CD4-positive, alpha-beta T cell treated with Interleukin-2 at 100 ng/mL for 4 hours (primary cell): ENCODE measurements at places on chromosomes 13 and 19.

DNA sequence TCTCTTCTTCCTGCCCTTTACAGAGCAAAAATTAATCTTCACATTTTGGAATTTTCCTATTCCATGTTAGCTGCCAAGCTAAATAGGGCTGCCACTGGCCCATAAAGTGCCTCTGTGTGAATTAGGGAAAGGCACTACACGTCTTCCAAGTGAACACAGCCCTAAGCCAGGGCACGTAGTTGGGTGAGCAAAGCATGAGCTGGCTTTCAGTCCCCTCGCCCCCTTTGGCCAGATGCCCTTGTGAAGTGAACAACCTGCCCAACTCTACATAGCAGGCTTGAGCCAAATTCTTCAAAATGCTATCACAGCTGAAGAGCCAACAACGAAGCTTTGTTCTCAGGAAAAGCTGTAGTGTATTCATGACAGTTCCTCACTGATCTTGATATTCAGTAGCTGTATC, 213.1 kb downstream of the OXGR1 start:
- DNase-seq: no peak

- DNase-seq: peak; percentile 7
Observed at GRCh38 chr13:74838096-74838495, 643.9 kb downstream of the TBC1D4 start.

DNA sequence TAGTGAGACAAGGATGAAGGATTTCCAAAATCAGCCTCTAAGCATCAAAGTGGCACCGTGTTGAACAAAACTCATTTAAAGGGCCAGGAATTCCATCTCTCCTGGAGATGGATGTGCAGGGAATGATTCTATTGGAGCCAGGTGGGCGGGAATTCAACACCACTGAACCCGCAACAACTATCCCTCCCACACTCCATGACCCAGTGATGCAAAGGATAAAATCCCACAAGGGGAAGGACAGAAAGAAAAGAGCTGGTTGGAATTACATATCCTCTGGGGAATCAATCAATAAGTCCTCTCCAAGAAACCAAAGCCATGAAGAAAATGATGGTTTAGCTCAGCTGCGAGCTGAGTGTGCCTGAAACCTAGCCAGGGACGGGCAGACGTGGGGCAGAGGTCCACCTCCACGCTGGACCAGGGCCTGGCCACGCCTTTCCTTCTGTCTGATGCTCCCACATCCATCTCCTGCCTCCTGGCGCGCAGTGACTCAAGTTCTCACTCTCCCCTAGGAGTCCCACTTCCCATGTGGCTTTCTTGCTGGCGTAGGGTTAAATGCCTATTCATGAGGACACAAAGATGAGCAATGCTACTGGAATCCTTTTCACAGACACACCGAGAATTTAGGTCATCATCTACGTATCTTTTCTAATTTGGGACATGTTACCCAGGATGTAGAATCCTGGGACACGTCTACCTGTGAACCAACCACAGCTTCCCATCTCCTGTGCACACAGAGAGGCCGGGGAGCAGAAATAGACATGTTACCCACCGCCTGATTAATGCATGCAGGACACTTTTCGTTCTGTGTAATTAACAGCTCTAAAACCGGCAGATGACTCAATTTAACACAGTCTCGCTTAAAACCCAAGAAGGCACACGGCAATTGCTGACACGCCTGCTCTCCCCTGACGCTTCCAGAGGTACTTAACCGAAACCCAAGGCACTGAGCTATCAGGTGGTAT, 48.6 kb downstream of the PEPD start:
- DNase-seq: no peak

GRCh38 chr19:5968431-5969373, 9.2 kb downstream of the RANBP3 start:
- DNase-seq: no peak

DNA sequence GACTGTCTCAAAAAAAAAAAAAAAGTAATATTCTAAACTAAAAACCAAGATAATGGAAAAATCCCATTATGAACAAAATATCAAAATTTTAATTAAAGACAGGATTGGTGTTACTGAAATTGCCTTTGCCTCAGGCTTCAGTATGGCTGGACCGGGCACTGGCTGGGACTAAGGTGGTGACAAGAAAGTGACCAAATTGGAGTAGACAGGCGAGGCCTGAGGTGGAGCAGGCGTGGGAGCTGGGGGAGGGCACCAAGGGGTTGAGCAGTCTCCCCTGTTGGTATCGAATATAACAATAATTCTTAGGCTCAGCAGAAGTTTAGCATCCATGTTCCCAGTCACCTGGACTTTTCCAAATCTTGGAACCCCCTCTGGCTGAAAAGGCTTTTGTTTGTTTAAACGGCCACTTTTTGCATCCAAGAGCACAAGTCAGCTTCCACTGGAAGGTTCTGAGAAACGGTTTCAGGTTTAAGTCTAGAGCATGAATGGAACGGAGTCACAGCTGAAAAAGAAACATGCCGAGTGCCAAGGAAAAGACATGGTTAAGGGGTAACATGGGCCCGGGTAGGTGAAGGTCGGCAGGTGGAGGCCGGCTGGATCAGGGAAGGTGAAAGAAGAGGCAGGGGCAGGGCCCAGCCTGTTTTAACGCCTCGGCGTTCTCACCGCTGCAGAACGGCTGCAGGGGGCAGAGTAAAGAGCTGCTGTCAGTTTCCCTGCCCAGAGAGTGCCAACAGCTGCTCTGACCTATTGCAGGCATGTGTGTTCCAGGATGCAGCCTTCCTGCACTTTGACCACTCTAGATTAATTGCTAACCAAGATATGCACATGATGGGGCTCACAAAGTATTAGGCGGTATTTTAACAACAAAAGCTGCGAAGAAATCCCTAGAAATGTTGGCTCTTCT, 104.4 kb downstream of the TM9SF2 start:
- peak; percentile 54 for DNase-seq

DNA sequence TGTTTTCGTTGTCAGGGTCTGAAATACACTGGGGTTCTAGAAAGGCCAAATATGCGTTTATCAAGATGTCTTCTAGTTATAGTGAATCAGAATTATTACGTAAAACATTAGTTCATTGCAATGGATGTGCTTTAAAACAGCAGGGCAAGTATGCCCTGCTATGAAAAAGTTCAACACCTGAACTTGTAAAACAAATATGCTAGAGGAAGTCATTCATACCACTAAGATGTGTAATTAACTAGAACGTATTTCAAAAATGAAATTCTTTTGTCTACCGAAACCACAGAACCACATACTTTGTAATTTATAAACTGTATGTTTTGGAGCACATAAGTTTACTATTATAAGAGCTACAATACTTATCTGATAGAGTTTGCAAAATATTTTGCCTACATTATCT, 266.2 kb downstream of the KCTD12 start:
- DNase-seq: no peak

GRCh38 chr19:48196321-48196763, 25.9 kb downstream of the ZSWIM9 start:
- no peak for DNase-seq

- DNase-seq: no peak
Observed at GRCh38 chr13:46516599-46517338, 36.2 kb upstream of the LRCH1 start.

DNA sequence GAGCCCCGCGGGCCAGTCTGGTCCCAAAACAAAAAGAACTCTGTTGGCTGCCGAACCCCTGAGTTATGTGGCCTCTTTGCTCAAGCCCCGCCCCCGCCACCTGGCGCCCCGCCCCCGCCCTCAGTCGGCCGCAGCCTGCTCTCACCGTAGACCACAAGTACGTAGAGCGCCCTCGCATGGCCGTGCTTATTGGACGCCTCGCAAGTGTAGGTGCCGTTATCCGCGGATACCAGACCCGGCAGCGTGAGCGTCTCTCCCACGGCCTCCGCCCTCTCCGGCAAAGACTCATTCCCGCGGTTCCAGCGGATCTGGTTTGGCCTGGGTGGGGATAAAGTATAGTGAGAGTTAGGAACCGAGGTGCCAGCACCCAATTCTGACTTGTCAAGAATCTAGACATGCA, 5.5 kb upstream of the ZNF428 start:
- DNase-seq: peak; percentile 84

DNA sequence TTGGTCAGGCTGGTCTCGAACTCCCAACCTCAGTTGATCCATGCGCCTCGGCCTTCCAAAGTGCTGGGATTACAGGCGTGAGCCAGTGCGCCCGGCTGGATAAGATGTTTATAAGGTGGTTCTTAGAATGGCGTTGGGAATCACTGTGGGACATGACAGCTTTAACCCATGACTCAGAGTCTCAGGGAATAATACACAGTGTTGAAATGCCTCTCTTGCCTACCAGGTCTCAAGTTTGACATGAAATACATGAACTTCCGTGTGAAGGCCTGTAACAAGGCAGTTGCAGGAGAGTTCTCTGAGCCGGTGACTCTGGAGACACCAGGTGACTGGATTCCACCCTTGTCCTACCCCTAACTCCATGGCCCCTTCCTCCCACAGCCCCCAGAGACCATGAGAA, 12.6 kb downstream of the FSD1 start:
- no peak for DNase-seq

- no peak for DNase-seq
Observed at GRCh38 chr19:6204866-6205723, 69.6 kb downstream of the ACSBG2 start.

DNA sequence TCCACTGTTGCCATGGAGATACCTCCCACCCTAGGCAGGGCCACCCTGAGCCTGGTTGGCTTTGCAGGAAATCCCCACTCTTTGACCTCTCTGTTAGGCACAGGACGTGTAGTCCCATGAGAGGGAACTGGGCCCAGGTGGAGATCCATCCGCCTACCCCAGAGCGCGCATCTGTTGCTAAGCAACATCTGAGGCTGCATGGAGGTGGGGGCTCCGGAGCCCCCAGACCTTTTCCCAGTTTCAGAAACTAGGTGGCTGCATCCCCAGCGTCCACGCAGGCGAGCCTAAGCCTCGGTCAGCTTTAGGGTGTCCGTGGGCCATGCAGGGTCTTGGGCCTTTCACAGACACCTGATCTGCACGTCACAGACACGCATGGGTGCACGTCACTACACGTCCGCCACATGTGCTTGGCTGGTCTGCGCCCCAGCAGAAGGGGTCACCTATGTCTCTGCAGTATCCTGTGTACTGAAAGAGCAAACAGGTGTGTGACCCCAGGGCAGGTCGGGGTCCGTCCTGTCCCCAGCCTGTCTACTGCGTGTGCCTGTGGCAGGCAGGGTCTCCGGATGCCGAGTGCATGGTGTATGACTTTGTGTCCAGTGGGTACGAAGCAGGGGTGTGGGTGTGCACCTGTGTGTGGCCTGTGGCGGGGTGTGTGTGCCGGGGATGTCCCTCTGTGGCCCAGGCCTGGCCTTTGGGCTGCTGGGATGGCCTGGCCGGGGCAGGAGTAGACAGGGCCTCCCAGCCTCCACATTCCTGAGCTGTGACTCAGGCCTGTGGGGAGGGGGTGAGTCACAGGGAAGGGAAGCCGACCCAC, 4.1 kb upstream of the CIRBP start:
- no peak for DNase-seq

DNA sequence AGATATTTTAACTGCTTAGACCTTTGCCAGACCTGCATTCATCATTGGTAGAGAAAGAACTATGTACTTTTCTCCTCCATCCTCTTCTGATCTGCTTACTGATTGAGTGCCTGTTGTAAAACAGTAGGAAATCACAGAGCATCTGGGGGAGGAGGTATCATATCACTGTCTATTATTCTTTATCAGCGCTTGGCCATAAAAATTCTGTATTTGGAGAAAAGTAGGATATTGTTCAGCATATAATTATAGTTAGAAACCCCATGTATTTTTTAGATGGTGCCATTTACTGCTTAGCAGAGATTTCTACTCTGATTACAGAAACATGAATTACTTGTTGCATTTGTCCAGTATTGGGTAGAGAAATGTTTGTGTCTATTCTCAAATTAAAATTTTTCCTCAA, 62.4 kb downstream of the URI1 start:
- DNase-seq: no peak

DNA sequence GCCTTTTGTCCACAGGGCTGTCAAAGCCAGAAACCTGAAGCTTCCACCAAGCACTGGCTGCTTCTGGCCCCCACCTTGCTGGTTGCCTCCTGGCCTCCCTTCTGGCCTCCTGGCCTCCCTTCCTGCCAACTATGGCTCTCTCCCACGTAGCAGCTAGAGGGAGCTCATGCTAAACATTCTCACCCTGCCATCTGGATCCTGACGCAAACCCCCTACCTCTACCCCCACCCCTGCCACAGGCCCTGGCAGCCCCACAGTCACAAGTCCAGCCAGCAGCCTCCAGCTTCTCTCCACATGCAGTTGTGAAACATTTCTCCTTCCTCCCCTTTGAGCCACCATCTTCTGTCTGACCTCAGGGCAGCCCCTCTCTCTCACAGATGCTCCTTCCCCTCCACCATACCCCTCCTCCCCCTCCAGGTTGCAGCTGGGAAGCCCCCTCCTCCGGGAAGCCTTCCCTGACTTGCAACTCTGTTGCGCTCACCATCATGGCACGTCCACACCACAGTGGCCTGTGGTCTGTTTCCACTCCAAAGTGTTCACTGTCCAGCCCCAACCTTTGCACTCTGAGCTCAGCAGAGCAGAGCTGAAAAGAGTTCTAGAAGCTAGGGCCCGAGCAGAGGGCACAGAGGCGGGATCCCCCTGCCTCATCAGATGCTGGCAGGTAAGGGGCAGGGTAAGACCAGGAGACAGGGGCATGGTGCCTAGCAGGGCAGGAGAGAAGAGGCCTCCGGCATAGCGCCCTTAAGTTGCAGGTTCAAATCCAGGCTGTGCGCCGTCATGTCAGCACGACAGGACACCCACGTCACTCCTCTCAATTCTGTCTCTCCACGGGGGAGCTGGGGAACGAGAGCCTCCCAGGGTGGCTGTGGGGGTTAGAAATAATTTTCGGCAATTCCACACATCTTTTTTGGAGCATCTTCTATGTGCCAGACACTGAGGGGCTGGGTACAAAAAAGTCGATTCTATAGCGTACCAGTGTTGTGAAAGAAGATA, 7.3 kb downstream of the ADGRL1 start:
- no peak for DNase-seq

GRCh38 chr13:111944171-111944583, 122.8 kb upstream of the SOX1 start:
- DNase-seq: no peak

DNA sequence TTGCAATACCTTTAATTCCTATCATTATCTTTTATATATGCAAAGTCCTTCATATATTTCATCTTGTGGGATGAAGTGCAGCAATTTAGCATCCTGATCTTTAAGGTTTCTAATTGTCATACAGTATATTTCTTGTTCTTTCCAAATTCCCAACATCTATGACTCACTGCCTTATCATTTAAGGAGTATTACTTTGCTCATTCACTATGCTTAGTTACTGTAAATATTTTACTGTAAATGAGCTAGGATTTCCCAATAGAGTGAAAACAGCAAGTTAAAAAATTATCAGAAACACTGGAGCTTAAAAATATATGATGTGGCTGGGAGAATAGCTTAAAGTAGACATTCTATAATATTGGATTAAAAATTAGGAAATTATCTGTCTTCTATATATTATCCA, 69.9 kb downstream of the SLITRK6 start:
- DNase-seq: no peak

DNA sequence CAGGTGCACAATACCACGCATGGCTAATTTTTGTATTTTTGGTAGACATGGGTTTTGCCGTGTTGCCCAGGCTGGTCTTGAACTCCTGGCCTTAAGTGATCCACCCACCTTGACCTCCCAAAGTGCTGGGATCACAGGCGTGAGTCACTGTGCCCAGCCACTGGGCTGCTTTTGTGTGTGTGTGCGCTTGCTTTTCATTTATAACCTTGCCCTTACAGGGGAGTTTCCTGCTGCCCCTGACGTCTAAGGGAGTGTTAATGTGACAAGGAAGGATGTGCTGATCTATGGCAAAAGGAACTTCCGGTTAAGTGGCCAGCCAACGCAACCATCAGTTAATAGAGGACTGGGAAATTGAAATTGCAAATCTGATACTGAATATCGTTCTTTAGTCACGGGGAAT, 57.7 kb downstream of the ING1 start:
- no peak for DNase-seq
